ENCODE measurements at places on chromosomes 3 and 15.

DNA sequence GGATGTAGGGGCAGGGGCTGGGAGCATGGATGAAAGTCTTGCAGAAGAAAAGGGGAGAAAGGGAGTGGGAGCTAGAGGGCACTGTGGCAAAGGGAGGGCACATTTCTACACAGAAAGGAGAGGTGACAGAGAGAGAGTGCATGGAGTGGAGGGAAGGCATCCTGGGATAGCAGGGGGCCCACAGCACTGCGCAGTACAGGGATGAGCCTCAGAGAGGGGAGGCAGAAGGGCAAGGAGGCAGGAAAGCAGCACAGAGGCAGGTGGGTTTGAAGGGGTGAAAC lies 5.4 kb downstream of the STOML1 start:
- DNase-seq: no peak

DNA sequence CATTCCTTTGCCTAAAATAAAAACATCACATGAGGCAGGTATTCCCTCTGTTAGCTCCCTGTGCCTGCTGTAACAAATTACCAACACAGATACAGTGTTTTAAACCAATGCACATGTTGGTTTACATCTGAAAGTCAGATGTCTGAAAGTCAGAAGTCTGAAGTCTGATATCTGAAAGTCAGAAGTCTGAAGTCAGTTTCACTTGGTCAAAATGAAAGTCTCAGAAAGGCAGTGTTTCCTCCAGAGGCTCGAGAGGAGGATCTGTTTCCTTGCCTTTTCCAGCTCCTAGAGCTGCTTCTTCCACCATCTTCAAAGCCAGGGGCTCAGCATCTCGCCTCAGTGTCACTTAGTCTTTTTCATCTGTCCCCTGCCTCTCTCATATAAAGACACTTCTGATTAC lies 22.0 kb downstream of the SST start:
- DNase-seq: no peak

DNA sequence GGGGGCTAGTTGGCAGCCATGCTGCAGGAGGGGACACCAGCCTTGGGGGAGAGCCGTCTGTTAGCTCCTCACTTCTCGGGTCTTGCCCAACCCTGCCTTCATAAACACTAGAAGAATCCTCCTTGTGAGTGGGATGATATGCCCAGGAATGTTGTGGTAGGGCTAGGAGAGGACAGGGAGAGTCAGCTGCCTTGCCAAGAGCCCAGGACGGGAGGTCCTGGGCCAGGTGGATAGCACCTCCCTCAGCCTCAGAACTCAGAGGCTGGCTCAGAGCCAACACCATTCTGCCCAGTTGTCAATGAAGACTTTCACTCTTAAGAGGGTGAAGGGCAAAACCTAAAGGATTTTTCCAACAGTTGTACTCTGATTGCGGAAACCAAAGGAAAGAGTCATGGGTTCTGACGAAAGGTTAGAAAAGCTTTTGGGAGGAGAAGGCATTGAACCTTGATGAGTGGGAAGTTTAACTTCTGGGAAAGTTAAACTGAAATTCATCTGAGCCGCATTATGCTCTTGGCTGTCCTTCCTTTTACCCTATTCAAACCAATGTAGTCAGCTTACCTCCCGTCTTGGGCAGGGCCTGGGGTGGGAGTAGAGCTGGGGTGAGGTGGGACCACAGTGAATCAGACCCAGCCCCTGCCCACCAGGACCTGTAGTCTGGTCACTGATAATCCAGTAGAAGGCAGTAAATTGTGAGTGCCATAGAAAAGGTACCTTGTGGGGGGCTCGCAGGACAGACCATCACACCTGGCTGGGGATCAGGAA lies 81.9 kb downstream of the FAM43A start:
- DNase-seq: no peak

GRCh38 chr3:129655291-129655700 lies 48.8 kb upstream of the PLXND1 start:
- DNase-seq: no peak

GRCh38 chr3:108150200-108150599 lies 59.4 kb upstream of the CD47 start:
- DNase-seq: no peak

- no peak for DNase-seq
Observed at GRCh38 chr3:11530153-11530721, 113.5 kb downstream of the VGLL4 start.

GRCh38 chr3:86880066-86880465 lies 110.9 kb downstream of the VGLL3 start:
- DNase-seq: no peak

- no peak for DNase-seq
Observed at GRCh38 chr3:144052275-144052674, 80.7 kb downstream of the DIPK2A start.

GRCh38 chr3:6825524-6825923 lies 35.4 kb upstream of the GRM7 start:
- DNase-seq: no peak

- no peak for DNase-seq
Observed at GRCh38 chr15:49815526-49815925, 194.7 kb downstream of the DTWD1 start.

GRCh38 chr15:101187820-101188636 lies 63.8 kb downstream of the CHSY1 start:
- no peak for DNase-seq

DNA sequence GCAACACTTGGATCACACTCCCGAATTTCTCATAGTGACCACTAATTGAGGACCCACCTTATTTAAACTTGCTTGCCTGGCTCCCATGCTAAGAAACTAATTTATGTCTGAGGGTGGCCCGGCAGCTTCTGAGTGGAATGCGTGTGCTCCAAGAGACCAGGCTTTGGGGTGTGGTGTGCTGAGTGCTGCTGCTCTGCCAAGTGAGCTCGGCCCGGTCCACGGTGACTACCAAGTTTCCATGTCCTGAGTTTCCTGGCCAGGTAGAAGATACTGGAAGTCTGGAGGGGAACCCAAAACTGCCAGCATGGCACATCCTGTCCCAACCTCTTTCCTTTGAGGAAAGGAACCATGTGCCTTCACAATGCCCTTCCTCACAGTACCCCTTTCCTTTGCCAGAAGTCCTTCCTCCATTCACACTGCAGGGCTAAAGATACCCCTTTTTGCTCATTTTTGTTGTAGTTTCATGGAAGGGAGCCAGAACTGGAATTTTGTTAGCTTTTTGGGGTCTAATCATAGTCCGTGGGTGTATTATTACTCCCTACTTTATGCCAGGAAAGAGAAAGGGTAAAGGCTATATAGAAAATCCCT lies 59.1 kb upstream of the ACAD9 start:
- no peak for DNase-seq
